ENCODE measurements at places on chromosomes 2 and 18.

DNA sequence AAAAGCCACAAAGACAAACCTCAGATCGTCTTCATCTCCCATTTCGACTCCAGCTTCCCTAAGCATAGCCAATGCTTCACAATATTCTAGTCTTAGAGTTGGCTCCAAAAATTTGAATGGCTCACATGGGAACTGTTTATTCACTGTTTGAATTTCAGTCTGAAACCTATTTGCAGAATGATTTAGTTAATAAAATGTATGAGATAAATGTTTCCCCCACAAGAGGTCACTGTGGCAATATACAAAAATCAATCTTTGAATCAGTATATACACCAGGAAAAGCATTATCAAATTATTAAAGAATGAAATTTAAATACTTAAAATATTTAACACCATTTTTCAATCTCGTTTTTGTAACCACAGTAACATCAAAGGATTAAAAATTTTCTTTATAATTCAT lies 40.0 kb upstream of the MCM6 start:
- no peak for DNase-seq

- DNase-seq: peak; percentile 64
Observed at GRCh38 chr2:219247678-219248642, 2.7 kb downstream of the STK16 start.

GRCh38 chr18:36454848-36455458 lies 157.4 kb downstream of the FHOD3 start:
- no peak for DNase-seq

DNA sequence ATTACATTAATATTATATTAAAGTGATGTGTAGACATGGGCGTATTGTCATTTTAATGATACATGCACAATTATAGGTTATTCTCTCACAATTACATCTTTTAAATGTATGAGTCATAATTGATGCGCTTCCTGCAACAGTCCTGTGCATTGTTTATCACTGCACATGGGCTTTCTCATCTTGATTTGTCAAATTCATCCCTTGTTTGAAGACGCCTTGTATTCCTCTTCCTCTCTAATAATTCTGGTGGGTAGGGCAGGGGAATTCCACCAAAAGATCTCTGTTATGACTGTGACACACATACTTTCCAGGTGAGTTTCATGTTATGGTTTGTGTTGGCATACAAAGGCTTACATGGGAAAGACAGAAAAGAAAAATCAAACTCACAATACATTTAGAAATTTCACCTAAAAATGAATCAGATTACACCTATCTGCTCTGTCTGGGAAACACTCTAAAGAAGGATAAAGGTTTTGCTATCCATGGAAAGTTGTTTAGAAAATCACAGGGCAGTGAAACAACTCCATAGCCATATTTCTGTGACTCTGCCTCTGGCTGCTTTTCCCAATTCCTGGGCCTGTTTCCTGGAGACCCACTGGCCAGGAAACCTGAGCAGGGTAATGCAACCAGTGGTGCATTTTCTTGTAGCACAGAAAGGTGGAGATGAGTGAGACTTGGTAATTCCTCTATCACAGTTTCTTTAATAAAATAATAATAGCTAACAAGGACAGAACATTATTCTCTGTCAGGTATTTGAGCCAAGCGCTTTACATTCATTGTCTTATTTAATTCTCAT lies 13.2 kb downstream of the SLC9A2 start:
- DNase-seq: no peak

GRCh38 chr2:226559536-226559935 lies 240.1 kb downstream of the IRS1 start:
- no peak for DNase-seq

DNA sequence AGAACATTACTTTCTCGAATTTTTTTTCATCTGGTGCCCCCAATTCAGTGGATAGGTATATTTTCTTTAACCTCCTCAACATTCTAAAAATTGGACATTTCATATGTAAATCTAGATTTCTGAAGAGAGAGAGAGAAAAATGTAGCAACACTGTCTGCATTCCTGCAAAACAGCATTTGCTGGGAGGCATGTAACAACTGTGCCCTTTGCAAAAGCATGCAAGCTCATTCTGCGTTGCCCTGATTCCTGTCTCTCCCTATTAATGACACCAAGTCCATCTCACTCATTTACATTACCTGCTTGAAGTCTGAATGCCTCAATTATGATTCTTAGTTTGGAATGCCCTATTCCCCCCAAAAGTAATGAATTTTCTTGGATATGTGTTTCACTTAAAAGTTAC lies 79.8 kb upstream of the BARD1 start:
- no peak for DNase-seq

- DNase-seq: no peak
Observed at GRCh38 chr2:69493268-69493667, 56.0 kb upstream of the NFU1 start.

DNA sequence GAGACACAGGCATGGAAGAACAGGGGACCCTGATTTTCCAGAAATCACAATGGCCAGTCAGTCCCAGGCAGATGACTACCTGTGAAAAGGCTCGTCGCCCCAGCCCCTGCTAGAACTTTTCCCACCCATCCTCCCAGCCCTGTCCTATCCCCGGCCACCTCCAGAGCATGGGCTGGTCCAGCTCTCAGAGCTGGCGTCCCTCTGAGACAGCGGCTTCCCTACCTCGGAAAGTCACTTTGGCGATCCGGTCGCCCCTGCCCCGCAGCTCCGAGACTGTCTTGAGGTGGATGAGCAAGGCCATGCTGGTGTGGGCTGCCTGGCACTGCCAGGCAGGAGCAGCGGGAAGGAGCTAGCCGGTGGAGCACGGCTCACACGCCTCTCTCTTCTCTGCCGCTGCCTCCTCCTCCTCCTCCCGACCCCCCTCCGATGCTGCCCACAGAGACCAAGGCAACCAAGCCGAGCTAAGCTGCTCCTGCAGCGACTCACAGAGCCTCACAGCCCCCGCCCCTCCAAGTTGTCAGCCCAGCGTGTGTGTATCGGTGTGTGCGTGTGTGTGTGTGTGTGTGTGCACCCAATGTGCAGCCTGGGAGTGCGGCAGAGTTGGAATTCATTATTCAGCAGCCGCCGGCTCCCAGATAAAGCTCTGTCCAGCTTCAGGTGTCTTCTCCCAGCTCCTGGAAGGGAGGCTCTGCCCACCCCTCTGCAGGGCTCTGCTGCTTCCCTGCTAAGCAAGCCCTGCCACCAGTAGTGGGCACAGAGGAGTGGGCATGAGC lies 80.5 kb upstream of the OTOF start:
- no peak for DNase-seq

GRCh38 chr2:206125901-206126300 lies 33.3 kb downstream of the NDUFS1 start:
- DNase-seq: no peak

DNA sequence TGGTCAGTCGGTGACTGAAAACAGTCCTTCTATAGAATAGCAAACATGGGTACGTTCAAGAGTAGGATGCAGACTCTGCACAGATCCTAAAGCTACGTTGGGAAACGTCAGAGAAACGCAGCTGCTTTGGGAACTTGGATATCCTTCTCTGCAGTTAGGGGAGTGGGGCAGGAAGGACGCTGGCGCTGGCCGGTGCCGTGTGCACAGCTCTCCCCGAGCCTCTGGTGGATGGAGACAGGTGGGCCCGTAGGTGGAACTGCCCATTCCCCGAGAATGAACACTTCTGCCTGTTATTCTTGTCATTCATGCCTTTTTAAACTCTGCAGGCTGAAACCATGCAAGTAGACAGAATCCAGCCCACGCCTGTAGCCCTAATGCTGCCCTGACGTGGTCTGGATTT lies 91.7 kb upstream of the MBOAT2 start:
- no peak for DNase-seq

GRCh38 chr18:67932271-67932670 lies 415.8 kb upstream of the DSEL start:
- DNase-seq: no peak

GRCh38 chr2:59204040-59204439 lies 962.9 kb upstream of the FANCL start:
- no peak for DNase-seq

GRCh38 chr18:28075501-28075900 lies 101.4 kb downstream of the CDH2 start:
- DNase-seq: no peak

DNA sequence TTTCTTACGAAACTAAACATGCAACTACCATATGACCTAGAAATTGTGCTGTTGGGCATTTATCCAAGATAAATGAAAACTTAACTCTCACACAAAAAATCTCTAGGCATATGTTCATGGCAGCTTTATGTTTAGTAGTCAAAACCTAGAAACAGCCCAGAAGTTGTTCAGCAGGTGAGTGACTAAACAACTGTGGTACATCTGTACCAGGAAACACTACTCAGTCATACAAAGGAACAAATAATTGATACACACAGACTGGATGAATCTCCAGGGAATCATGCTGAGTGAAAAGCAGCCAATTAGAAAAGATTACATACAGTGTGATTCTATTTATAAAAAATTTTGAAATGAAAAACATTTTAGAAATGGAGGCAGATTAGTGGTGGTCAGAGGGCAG lies 29.3 kb downstream of the DYNC2LI1 start:
- DNase-seq: no peak

DNA sequence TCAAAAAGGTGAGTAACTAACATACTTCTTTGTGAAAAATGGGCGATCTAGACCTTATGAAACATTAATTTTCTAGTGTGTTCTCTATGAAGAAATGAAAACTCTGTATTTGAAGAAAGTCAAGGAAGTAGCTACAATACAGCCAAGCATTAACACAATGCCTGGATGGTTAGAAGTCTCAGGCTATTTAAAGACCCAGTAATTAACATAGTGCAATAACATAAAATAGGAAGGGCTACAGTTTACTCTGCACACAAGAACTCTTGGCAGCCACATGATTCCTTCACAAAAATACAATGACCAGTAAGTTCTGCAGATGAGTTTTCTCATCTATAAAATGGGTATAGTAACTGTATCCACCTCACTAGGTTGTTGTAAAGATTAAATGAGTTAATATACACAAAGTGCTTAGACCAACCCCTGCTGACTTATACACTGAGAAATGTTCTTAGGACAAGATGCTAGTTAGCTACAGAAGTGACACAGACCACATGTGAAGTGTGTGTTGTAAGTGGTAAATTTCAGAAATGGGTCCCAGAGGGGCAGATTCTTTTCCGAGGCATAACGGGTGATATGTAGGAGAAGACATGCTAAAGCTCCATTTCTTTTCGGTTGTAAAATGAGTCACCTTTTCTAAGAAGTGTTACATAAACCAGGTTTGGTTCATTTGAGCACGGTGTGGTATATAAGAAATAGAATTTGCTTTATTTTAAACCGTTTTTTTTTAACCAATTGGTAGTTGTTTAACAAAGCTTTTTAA lies 61.8 kb downstream of the CXCR4 start:
- no peak for DNase-seq

- DNase-seq: no peak
Observed at GRCh38 chr2:3728104-3729054, 25.0 kb downstream of the DCDC2C start.

GRCh38 chr2:77831060-77831459 lies 308.9 kb upstream of the LRRTM4 start:
- DNase-seq: no peak

DNA sequence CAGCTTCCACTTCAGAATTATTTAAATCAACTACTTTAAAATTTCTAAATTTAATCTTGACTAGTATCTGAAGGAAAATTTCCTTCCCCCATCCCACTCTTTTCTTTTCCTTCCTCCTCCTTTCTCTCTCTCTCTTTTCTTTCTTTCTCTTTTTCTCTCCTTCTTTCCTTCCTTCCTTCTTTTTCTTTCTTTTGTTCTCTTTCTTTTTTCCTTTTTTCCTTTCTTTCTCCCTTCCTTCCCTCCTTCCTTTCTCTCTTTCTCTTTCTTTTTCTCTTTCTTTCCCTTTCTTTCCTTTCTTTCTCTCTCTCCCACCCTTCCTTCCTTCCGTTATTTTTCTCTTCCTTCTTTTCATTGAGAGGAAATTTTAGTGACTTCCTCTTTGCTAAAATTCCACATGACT lies 132.0 kb upstream of the CDH19 start:
- no peak for DNase-seq

DNA sequence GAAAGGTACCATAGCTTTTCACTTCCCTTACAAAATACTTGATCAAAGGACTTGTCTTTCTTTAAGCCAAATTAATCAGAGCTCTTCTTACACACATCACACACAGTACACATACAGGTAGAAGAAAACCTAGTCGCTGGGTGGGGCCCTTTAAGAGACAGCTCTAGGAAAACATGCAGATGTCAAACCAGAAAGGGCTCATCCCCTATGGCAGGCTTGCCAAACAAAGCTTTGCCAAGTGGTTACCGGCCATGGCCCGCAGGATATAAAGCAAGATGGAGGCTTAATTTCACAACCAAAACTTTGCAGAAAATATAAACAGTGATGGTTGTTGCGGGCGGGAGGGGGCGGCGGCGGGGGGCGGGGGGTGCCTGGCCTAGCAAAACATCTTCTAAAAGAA lies 2156.0 kb upstream of the PIK3C3 start:
- no peak for DNase-seq

DNA sequence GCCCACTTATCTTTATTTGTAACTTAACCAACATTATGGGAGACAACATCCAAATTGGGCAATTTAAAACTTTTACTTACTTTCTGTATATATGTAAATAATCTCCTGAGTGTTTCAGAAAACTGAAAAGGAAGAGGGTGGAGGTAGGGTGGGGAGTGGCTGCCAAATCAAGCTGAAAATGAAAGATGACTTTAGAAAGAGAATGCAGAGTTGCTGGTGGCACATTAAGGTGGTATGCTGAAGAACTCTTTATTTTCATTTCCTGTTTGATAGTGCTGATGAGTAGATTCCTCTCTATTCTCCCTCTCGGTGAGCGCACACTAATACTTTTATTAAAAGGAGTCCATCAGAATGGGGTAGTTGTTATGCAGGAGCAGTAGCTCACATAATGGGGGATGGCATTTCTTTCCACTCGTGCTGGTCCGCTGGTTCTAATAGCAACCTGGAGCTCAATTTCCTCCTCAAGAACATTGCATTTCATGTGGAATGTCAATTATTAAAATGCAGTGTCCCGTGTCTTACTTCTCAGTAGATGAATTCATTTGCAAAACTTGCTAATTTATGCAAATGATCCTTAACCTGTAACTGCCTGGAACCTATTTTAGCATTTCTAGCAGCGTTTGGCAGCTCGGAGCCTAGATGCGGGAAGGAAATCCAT lies 466.9 kb upstream of the HNRNPA3 start:
- DNase-seq: no peak

DNA sequence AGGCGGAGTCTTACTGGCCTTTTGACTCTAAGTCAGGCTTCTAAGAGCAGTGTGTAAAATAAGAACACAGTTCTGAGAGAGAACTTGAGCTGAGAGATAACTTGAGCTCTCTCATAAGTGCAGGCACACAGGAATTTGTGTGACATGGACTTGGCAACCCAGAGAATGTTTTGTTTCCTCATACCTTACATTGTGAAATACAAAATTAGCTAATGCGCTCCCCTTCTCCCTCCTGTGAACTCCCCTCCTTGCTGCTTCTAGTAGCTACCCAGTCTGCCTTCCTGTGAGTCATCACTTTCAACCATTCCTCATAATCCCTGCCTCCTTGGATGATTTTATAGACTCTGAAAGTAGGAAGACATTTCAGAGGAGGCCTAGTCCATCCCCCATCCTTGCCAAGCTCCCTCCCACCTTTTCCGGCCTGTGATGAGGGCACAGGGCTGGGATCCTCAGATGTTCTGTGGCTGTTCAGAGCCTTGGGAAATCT lies 22.6 kb downstream of the FER1L5 start:
- DNase-seq: no peak

- DNase-seq: no peak
Observed at GRCh38 chr2:215970425-215970824, 42.9 kb downstream of the MREG start.

GRCh38 chr2:97706112-97706511 lies 7.3 kb upstream of the ZAP70 start:
- no peak for DNase-seq

All from activated naive CD8-positive, alpha-beta T cell treated with anti-CD3 and anti-CD28 coated beads, Interleukin-2, amount 50 U/mL, for 24 hours (primary cell).